ENCODE measurements at places on chromosomes 7 and 10. TPM values are rescaled to one million over a fixed set of nuclear protein-coding genes. Genes with fewer than 3 reads are reported as not detected.

The TBX20 gene
- total RNA-seq = 0.30 TPM

The CFTR gene
- not detected for total RNA-seq

The ASAH2 gene
- total RNA-seq = 3.1 TPM

The GIMAP7 gene
- 39.7 TPM for total RNA-seq

The PON2 gene
- 9.3 TPM for total RNA-seq

The GPR141 gene
- total RNA-seq = not detected

The CCZ1B gene
- 71.6 TPM for total RNA-seq

The ASIC3 gene
- 9.0 TPM for total RNA-seq

The SORCS1 gene
- not detected for total RNA-seq

The SDHAF3 gene
- total RNA-seq = 23.5 TPM

The HMX2 gene
- total RNA-seq = not detected

The DPP6 gene
- total RNA-seq = not detected

The ASB10 gene
- not detected for total RNA-seq

The ARHGAP22 gene
- 0.48 TPM for total RNA-seq

The STK31 gene
- total RNA-seq = 0.19 TPM

The PTEN gene
- total RNA-seq = 64.2 TPM

The EEPD1 gene
- 0.95 TPM for total RNA-seq

The PPRC1 gene
- 34.5 TPM for total RNA-seq

The DENND2A gene
- not detected for total RNA-seq

The KAT6B gene
- 20.5 TPM for total RNA-seq

The CALML3 gene
- not detected for total RNA-seq

The SPAM1 gene
- total RNA-seq = not detected

The RELN gene
- not detected for total RNA-seq

The CDK14 gene
- 1.4 TPM for total RNA-seq

The LIPM gene
- not detected for total RNA-seq

The ZNF394 gene
- 36.5 TPM for total RNA-seq

The PRKCQ gene
- total RNA-seq = 35.3 TPM

The OPN1SW gene
- total RNA-seq = not detected

The OR2A42 gene
- total RNA-seq = not detected

The AFAP1L2 gene
- 1.1 TPM for total RNA-seq

The VWDE gene
- 10.5 TPM for total RNA-seq

The PSD gene
- 3.0 TPM for total RNA-seq
